Chondrocyte (in vitro differentiated cells): ENCODE measurements at places on chromosomes 13 and 19.

GRCh38 chr19:12611361-12611699, 610 bp downstream of the ZNF791 start:
- DNase-seq, result no peak

DNA sequence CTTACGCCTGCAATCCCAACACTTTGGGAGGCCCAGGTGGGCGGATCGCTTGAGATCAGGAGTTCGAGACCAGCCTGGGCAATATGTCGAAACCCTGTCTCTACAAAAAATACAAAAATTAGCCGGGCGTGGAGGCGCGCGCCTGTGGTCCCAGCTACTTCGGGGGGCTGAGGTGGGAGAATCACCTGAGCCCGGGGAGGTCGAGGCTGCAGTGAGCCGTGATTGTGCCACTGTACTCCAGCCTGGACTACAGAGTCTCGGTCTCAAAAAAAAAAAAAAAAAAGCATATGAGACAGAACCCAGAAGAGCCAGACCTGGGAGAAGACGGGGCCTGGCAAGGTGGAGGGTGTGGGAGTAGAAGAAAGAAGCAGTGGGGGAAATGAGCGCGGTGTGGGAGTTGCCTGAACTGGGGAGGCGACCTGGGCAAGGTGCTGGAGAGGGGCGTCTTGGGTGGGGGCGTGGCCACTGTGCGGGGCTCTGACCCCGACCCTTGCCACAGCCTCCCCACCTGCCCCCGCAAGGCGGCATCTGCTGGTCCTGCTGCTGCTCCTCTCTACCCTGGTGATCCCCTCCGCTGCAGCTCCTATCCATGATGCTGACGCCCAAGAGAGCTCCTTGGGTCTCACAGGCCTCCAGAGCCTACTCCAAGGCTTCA, 533 bp downstream of the DKKL1 start:
- no peak for DNase-seq

DNA sequence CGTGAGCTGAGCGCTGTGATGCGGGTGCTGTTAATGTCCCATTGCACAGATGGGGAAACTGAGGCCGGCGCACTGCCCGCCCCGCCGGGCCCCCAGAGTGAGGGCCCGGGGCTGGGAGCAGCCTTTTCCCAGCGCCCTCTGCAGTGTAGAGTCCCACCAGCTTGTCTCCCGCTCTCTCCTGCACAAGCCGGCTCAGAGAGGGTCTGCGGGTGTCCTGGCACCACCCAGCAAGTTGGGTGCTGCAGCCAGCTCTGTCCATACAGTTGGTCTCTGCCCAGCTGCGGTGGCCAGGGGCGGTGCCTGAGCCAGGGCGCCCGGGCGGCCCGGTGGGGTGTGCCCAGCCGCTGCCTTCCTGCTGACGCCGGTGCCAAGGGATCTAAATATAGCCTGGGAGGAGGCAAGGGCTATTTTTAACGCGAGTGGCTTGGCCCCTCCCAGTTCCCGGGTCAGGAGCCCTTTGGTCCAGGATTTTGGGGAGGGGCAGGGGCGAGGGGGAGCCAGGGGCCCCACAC, 19.3 kb downstream of the GADD45B start:
- no peak for DNase-seq

DNA sequence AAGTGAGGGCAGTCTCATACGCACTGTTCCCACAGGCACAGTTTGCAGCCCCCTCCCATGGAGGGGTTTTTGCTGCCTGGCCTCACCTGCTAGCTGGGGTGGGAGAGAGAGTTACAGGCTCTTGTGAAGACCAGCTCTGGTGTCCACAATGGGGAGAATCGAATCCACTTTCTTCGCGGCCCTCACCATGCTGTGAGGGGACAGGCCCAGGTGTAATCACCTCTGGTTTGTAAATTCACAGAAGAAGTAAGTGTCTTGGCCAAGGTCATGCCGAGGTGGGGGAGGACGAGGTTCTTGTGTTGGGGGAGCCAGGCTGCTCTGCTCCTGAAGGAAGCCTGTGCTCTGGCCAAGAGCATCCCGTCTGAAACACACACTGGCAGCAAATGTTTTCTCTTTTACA, 39.5 kb downstream of the TEX29 start:
- no peak for DNase-seq

DNA sequence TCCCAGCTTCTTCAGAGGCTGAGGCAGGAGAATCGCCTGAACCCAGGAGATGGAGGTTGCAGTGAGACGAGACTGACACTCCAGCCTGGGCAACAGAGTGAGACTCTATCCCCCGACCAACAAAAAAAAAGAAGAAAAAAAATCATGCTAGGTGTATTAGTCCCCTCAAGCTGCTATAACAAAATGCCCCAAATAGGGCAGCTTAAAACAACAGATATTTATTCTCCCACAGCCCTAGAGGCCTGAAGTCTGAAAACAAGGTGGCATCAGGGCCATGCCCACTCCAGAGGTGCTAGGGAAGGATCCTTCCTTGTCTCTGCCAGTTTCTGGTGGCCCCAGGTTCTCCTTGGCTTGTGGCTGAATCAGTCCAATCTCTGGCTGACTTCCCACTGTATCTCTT, 8.6 kb upstream of the EHD2 start:
- DNase-seq, result no peak

GRCh38 chr13:113586661-113587479, 2.3 kb downstream of the TFDP1 start:
- no peak for DNase-seq
